Tibial nerve (tissue), 4 donors: ENCODE measurements at places on chromosomes 7 and 10. TPM values are rescaled to one million over a fixed set of nuclear protein-coding genes. Genes with fewer than 3 reads are reported as not detected.

DNA sequence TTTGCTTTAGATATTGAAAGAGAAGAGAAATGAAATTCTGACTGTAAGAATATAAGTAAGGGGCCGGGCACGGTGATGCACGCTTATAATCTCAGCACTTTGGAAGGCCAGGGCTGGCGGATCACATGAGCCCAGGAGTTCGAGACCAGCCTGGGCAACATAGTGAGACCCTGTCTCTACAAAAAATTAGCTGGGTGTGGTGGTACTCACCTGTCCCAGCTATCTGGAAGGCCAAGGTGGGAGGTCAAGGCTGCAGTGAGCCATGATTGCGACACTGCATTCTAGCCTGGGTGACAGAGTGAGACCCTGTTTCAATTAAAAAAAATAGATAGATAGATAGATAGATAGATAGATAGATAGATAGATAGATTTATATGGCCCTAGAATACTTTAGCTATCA, 82.3 kb downstream of the BTRC start:
- no peak for DNase-seq

DNA sequence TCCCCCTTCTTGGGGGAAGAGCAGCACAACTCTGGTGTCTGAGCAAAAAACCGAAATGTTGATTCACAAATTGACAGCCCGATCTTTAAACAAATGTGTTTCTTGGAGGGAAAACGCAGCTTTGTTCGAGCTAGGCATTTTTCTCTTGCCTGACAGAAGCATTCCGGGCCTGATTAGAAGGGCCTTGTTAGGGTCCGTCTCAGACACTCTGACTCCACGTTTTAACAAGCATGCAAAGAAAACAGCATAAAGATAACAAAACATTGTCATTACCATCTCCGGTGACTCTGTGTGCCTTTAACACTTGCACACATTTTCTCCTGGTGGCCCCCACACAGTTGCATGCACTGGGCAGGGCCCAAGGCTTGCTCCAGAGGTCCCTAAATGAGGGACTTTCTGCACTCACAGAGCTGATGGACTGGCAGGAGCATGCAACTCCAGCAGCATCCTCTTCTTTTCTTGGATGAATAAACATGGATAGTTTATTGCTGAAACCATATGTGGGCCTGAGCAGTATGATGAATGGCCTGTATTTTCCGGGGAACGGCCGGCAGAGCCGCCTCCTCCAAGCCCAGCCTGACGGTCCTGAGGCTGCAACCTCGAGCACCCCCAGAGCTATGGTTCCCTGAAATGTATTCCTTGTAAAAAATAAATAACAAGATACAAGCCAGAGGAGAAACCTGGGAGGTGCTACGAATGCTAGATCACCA, 50.9 kb downstream of the EBF3 start:
- no peak for DNase-seq

- DNase-seq: no peak
Measured at GRCh38 chr10:93464776-93465388, 17.3 kb downstream of the MYOF start.

- no peak for DNase-seq
Measured at GRCh38 chr10:120818301-120818700, 32.9 kb upstream of the WDR11 start.

GRCh38 chr10:75294518-75294865, 58.7 kb upstream of the COMTD1 start:
- no peak for DNase-seq

The PLEKHA1 gene
- 42.6 TPM for total RNA-seq

- DNase-seq: no peak
Measured at GRCh38 chr10:102334101-102334500, 61.4 kb upstream of the NFKB2 start.

The TAS2R41 gene
- total RNA-seq: not detected
